ENCODE measurements at places on chromosomes 4 and X.

DNA sequence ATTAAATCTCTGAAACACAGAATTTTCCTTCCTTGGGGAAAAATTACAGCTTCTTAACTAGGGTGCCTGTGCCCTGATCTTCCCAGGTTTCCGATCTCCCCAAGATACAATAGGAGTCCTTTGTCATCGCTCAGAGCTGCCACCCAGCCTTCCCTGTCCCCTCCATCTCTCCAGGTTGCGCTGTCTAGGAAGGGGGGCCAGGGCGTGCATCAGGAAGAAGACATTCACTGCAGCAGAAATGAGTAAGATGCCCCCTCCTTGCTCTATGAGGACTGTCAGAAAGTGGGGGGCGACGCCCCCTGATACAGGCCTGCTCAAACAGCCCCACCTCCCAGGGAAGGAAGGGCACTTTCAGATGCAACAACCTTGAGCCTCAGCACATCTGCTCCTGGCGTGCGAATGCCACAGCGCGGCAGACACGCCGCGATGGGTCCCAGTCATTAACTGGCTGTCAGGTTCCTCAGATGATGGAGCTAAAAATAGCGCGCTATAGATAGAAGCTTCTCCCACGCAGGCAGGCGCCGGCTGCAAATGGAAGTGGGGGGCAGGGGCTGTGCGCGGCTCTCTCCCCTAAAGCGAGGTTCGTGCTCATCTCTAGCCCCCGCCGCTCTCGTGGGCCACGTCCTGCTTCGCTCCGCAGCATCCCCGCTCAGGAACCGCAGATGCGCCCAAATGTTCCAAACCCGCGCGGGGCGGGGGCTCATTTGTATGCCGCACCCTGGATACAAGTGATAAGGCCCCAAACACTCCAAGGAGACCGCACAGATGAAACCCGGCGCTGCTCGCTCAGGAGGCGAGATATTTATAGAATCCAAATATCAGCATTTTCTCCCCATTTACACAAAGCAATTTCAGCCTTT lies 57.6 kb upstream of the LGI2 start:
- DNase-seq: peak; percentile 74

DNA sequence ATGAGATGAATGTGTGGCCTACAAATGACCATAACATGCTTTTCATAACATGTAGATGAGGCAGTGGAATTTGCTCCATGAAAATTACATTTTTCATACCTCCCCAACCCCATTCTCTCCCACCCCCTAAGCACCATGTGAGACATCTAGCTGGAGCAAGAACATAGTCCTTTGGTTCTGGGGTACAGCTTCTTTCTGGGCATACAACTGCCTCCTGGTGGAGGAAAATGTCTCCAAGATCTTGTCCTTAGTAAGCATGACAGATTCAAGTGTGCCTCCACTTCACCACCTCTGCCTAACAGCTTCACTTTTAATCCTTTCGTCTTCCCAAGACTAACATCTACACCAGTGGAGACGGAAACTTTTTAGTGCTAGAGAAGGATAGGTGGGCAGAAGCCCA lies 8.0 kb downstream of the EXOC1L start:
- no peak for DNase-seq

- no peak for DNase-seq
Observed at GRCh38 chrX:112664924-112665323, 14.8 kb downstream of the LHFPL1 start.

- DNase-seq: no peak
Observed at GRCh38 chrX:107905366-107905765, 76.8 kb downstream of the TEX13B start.

GRCh38 chr4:138301536-138301935 lies 59.4 kb upstream of the SLC7A11 start:
- DNase-seq: peak; percentile 3

DNA sequence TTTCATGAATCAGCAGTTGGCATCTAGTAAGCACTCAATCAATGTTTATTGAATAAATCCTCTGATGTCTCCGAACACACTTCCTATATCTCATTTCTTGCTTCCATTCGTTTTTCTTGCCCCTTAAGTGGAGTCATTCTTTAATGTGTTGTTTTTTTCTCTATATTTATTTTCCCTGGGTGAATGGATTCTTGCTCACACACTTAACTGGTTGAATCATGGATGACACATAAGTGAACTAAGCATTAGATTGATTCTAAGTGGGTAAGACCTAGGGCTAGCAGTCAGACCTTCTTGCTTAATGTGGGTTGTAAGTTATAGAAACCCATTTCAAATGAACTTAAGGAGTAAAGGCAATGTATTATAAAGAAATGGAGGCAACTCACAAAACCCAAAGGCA lies 111.1 kb downstream of the RTL3 start:
- no peak for DNase-seq

DNA sequence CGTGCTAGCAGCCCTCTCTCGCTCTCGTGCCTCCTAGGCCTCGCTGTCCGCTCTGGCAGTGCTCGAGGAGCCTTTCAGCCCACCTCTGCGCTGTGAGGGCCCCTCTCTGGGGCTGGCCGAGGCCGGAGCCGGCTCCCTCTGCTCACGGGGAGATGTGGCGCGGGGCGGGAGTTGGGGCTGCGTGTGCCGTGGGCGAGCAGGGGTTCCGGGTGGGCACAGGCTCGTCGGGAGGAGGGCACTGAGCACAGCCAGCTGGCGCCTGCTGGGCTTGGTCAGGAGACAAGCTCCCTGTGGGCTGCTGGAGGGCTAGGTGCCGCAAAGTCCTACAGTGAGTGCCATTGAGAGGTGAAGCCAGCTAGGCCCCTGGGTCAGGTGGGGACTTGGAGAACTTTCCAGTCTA lies 994.5 kb downstream of the C4orf33 start:
- no peak for DNase-seq

DNA sequence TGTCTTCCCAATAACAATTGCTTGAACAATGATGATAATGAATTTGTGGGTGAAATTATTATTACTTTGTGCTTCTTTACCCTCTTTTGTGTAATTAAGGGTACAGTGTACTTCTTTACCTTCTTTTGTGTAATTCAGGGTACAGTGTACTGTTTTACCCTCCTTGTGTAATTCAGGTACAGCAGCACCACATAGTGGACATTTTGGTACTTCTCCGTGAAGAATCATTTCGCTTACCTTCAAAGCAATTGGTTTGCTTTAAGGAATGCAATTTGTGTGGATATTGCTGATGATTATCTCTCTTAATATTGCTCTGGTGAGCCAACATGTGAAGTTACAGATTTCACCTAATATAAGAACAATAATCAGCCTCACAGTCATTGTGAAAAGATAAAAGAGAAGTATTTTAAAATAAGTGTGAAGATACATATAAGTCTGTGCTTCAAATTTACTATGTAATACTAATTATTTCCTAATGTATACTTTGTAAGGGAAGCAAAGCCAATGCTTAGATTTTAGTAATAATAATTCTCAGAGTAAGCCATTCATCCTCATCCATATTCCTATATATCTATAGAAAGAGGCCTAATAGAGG lies 27.2 kb upstream of the SEC24B start:
- DNase-seq: peak; percentile 33

DNA sequence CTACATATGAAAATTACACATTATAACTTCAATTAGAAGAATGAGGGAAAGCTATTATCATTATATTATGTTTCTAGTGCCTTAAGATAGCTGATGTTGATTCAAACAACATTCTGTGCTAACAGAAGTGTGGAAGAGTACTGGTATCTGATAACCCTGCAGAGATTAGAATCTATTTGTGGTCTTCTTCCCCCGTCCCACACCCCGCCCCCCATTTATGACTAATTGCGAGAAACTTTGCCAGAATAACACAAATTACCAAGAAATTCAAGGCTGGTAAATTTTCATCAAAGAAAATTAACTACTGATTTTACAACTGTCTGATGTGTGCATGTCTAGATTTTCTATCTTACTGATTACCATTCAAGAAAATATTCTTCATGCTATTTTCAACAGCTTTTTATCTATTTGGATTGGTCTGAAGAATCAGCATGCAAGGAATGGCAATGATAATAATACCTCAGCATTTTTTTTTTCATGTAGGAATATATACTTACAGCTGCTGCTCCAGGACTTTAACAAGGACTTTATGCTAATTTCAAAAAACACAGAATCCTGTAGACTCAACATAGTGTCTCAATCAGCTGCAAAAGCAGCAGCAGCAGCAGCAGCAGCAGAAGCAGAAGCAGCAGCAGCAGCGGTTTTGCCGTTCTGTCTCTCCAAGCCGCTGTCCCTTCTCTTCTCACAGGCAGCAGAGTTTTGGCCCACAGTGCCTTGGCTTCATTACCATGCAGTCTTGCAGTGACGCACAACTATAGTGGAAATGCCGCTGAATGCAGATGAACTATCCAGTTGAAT lies 126.7 kb downstream of the FRYL start:
- peak; percentile 34 for DNase-seq
